ENCODE measurements at places on chromosomes 16 and 17.
A peak's percentile ranks its signal among the peaks of the same experiment; 100 is the strongest.

DNA sequence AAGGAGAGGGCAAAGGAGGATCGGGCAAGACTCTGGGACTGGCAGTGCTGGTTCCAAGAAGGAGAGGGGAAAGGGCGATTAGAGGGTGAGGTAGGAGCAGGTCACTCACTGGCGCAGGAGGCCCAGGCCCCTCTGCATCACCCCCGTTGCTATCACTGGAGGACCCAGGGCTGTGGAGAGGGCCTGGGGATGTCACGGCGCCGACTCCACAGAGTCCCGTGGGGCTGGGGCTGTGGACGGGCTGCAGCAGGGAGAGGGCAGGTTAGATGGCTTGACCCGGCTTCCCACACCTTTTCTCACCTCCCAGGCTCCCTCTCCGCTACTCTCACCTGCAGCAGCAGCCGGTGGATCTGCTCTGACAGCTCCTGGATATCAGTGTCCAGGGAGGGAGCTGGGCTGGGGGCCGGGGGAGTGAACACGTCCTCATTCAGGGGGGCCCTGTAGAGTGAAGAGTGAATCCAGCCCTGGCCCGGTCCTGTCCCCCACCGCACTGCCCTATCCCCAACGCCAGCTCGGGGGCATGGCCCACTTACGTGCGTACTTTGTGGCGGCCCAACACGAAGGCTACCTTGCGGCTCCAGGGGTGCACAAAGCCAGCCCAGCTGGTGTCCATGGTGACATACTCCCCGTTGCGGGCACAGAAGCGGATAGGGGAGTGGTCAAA, 4.9 kb downstream of the PER1 start:
- no peak for ATAC-seq

- ATAC-seq: peak; percentile 26
Measured at GRCh38 chr16:11361701-11362451, 16.6 kb downstream of the RMI2 start.

DNA sequence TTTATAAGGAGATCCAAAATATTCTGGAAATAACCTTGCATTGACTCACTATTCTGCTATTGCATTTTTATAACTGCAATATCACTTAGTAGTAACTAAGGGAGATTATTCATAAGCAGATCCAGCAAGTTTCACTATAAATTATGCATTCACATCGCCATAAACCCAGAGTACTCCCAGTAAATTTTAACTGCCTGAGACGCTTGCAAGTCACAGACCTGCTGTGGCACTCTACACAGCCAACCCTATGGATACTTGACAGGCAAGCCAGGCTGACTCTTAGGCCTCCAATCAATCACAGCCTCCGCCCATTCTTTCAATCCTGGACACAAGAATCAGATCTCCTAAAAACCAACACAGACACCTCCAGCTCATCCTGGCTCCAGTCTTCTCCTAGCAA, 28.2 kb downstream of the USP31 start:
- ATAC-seq: no peak

GRCh38 chr17:68452724-68453290, 4.5 kb downstream of the WIPI1 start:
- no peak for ATAC-seq

DNA sequence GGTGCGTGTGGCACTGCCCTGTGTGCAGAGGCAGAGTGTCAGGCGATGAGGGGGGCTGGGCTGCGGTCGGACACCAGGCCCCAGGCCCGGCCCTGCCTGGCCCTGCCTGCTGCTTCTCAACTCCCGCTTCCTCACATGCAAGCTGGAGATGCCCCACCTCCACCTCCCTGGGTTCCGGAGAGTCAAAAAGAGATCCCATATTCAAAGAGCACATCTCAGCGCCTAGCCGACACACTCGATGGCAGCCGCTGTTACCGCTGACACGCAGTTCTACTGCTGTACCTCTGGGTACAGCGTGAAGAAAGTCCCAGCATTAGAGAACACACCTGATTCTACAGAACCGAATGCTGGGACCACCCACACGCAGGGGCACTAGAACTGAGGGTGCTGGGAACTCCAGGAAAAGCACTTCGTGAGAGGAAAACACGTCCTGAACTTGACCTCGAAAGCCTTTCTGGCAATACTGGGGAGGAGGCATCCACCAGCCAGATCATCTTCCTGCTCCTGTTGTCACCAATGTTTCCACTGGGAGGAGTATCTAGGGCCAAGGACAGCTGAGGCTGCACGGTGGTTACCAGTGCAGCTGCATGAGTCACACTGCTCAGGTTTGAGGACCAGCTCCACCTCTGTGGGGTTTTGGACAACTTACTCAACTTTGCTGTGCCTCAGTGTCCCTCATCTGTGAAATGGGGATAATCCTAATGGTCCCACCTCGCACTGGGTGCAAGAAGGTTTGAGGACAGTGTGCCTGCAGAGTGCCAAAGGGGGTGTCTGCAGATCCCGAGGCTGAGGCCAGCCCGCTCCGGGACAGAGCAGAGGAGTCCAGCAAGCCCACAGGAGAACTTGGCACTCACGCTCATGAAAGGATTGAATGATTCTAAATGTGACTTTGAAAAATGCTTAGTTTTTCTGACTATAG, 100.4 kb upstream of the DNAH17 start:
- no peak for ATAC-seq

- ATAC-seq: no peak
Measured at GRCh38 chr17:63675607-63676546, 24.0 kb downstream of the LIMD2 start.

GRCh38 chr17:76889323-76889722, 21.1 kb downstream of the MGAT5B start:
- no peak for ATAC-seq

DNA sequence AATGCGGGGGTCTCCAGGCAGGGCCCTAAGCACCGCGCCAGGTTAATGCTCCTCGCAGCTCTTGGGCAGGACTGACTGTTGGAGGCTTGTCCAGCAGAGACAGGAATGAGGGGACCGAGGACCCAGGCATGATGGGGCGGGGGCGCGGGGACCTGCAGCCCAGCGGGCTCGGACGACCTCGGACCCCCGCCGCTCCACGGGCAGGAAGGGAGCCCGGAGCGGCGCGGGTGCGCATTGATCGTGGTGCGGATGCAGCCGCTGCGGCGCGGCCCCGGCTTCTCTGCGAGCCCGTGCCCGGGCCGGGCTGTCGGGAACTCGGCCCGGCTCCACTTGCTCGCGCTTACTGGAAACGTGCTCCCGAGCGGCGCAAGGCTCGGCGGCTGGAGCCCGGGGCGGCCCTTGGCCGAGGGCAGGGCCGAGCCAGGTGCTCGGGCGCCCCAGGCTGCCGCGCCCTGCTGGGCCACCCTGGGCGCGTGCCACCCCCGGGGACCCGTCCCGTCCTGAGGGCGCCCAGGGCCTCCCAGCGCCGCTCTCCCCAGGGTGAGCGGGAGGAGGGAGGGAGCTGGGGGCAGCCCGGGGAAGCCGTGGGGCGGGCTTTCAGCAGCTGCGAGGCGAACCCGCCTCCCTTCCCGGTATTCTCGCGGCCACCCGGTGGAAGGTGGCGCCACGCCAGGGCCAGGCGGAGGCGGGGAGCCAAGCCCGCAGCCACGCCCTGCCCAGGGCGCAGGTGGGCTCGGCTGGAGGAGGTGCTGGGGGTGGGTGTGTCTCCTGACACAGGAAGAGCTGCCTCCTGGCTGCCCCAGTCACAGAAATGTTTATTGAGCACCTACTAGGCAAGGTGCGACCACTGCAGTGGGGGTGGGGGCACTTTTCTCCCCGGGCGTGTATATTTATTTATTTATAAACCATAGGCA, 45.9 kb downstream of the SOCS3 start:
- peak; percentile 58 for ATAC-seq

Measured in activated CD4-positive, CD25-positive, alpha-beta regulatory T cell treated with anti-CD3 and anti-CD28 coated beads, Interleukin-2, amount 50 U/mL, for 24 hours (primary cell).